Prostate gland (tissue), 2 donors: ENCODE measurements at places on chromosomes 11 and 22. TPM values are rescaled to one million over a fixed set of nuclear protein-coding genes. Genes with fewer than 3 reads are reported as not detected.
A peak's percentile ranks its signal among the peaks of the same experiment; 100 is the strongest.

DNA sequence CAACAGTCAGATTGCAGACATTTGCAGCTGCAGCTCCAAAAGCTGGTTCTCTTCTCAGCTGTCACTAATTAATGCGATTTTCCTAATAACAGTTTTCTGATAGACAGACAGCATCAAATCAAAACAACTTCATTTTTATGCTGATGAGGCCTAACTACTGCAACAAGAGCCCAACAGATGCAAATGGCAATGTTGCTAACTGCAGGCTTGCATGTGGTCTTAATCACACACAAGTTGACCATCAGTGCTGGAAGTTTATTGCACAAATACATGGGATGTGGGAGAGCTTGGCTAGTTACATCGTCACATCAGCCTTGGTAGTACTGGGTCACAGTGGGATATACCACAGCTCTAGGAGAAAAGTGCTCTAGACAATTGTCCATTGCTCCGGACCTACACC is 99.2 kb downstream of the SPON1 start:
- H3K27ac ChIP-seq: no peak overlapping the region
- no peaks in the 10 kb centered on the region for H3K27me3 ChIP-seq
- H3K36me3 ChIP-seq: no peaks in the 10 kb centered on the region
- no peaks in the 10 kb centered on the region for H3K4me1 ChIP-seq

TRPM5 gene
- 0.68 TPM for total RNA-seq

- H3K27me3 ChIP-seq: no peaks in the 10 kb centered on the region
- no peak overlapping the region for H3K4me3 ChIP-seq
- no peak for DNase-seq
Measured at GRCh38 chr11:8097926-8098325, 16.9 kb downstream of the TUB start.

TREH gene
- 2.4 TPM for total RNA-seq

DNA sequence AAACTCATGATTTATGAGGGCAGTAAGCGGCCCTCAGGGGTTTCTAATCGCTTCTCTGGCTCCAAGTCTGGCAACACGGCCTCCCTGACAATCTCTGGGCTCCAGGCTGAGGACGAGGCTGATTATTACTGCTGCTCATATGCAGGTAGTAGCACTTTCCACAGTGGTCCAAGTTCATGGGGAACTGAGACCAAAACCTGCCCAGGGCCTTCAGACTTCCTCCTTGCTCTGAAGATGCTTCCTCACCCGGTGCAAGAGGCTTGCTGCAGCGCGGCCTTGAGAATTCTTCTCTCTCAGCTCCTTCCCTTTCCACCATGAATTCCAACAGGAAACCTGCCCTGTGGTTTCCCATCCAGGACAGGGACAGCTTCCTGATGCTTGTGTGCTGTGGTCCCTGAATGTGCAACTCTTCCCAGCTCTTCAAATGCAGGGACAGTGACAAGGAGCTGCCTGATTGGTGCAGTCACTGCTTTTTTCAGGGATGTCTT is 53.9 kb downstream of the GGTLC2 start:
- no peak overlapping the region for H3K4me3 ChIP-seq
- H3K27ac ChIP-seq: no peak overlapping the region
- no peaks in the 10 kb centered on the region for H3K36me3 ChIP-seq
- H3K27me3 ChIP-seq: no peaks in the 10 kb centered on the region

DNA sequence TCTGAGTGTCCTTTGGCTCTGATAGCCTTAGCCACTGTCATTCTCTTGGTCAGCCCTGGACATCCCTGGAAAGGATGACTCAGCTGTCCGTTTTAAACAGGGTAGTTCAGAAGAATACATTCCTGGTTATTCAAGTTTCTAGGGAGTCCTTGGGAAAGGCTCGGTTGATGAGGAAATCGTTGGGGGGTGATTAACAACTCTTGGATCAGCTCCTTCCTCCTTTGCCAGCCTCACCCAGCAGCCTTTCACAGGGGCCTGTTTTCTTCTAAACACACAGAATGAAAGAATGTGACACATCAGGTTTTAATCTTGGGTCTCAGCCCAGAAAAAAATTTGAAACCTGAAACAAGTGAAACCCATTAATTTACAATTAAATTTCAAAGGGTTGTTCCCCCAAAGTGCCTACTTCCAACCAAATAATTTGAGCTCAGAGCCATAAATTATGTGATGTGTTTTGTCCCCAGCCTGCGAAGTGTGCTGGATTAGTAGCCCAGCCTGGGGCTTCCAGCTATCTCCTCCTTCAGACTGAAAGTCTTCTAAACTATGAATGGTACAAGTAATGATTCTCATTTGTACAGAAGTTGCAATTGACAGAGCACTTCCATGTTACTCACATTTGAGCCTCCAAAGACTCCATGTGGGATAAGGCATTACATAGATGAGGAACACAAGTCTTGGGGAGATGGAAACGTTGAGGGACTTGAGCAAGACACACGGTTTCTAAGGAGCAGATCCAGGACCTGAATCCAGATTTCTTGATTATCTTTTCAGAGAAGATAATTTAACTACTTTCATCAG is 19.3 kb upstream of the MRGPRX2 start:
- H3K27ac ChIP-seq: no peak overlapping the region
- H3K36me3 ChIP-seq: no peaks in the 10 kb centered on the region
- H3K4me1 ChIP-seq: no peaks in the 10 kb centered on the region

LUZP2 gene
- total RNA-seq: 4.1 TPM

- H3K4me1 ChIP-seq: no peaks in the 10 kb centered on the region
- H3K27ac ChIP-seq: peak overlapping the region; percentile 23
- no peaks in the 10 kb centered on the region for H3K36me3 ChIP-seq
- no peak overlapping the region for H3K4me3 ChIP-seq
- no peak for DNase-seq
Measured at GRCh38 chr11:8671193-8671612, 11.3 kb downstream of the TRIM66 start.

NEU3 gene
- total RNA-seq: 26.2 TPM

DNA sequence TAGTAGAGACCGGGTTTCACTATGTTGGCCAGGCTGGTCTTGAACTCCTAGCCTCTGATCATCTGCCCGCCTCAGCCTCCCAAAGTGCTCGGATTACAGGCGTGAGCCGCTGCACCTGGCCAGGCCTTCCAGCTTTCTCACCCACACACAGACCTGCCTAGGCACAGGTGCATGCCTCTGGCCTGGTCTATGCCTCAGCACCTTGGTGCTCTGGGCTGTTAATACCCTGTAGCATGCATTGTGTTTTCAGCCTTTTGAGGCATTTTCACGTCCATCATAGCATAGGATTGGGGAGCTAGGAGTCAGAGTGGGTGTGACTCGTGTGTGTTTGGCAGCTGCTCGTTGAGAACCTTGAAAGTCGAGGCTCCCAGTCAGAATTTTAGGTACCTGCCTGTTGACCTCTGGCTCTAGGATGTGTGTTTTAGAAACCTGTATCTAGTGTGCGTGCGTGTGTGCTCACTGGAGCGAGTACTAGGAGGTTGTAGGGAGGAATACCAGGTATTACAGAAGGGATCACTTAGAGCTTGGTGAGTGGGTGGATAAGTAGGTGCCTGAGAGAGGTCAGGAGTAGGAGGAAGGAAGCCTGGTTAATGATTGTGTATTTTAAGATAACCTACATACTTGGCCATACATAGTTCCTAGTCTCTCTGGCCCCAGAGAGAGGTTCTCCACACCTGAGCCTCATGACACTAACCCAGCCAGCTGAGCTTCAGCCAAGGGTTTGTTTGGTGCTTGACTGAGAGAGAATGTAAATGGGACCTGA is 20.0 kb downstream of the CRKL start:
- no peak for DNase-seq
- no peaks in the 10 kb centered on the region for H3K27me3 ChIP-seq
- no peaks in the 10 kb centered on the region for H3K36me3 ChIP-seq
- H3K27ac ChIP-seq: no peak overlapping the region
- H3K4me3 ChIP-seq: no peak overlapping the region

- no peaks in the 10 kb centered on the region for H3K4me1 ChIP-seq
- H3K27me3 ChIP-seq: no peaks in the 10 kb centered on the region
- H3K36me3 ChIP-seq: no peaks in the 10 kb centered on the region
- no peak overlapping the region for H3K27ac ChIP-seq
Measured at GRCh38 chr11:130269326-130269943, 45.3 kb downstream of the ZBTB44 start.

DNA sequence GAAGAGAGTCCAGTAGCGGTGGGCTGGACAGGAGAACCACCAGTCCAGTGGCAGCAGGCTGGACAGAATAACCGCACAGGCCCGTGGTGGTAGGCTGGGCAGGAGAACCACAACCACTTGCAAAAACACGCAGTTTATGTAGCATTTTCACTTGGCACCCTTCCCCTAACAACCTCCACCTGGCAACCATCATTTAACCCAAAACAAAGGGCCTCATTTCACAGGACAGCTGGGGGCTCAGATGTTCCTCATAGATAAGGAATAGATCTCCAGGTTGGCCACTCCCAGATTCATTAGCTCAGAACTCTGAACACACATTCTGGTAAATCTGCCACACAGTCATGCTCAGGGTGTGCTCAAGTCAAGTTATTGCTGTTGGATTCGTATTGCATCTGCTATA is 41.2 kb downstream of the SYTL2 start:
- H3K4me3 ChIP-seq: no peak overlapping the region
- no peaks in the 10 kb centered on the region for H3K27me3 ChIP-seq
- H3K4me1 ChIP-seq: no peaks in the 10 kb centered on the region

DNA sequence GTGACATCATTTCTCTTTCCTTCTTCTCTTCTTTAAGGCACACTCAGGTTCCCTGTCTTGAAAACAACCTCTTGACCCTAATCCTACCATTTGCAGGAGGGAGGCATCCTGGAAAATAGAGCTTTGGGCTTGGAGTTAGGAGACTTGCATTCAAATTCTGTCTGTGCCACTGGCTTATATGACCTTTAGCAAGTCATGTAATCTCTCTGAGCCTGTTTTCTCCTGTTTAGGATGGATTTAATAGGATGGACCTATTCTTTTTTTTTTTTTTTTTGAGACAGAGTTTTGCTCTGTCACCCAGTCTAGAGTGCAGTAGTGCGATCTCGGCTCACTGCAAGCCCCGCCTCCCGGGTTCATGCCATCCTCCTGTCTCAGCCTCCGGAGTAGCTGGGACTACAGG is 25.1 kb upstream of the CCDC134 start:
- no peak overlapping the region for H3K27ac ChIP-seq
- H3K4me1 ChIP-seq: no peaks in the 10 kb centered on the region
- no peaks in the 10 kb centered on the region for H3K27me3 ChIP-seq
- no peaks in the 10 kb centered on the region for H3K36me3 ChIP-seq
- no peak for DNase-seq
- no peak overlapping the region for H3K4me3 ChIP-seq

DNA sequence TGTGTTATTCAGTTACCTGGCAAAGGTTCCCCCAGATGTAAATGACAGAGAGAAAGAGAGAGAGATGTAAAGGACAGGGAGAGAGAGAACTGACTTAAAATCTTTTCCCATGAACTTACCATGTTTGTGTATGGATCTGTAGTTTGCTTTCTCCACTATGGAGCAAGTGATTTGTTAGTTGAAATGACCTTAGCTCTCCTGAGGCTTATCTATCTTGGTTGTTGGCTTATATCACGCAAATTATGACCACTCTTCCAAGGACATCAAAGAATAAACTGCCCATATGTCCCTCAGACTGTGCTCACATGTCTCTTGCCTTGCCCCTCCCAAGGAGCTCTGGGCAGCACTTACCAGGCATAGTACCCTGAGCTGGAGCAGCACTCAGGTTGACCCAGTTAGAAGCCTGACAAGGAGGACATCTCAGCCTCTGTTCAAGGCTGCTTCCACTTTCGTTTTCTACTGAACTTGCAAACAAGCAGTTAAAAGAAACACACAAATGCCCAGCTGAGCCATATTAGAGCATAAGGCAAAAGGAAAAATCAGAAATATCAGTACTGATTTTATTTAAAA is 95.3 kb upstream of the RCN1 start:
- H3K4me1 ChIP-seq: no peaks in the 10 kb centered on the region
- H3K36me3 ChIP-seq: no peaks in the 10 kb centered on the region
- H3K27me3 ChIP-seq: no peaks in the 10 kb centered on the region
- no peak for DNase-seq
- H3K27ac ChIP-seq: no peak overlapping the region
- no peak overlapping the region for H3K4me3 ChIP-seq

MYO7A gene
- total RNA-seq: 3.1 TPM

OR9Q2 gene
- total RNA-seq: not detected

DNA sequence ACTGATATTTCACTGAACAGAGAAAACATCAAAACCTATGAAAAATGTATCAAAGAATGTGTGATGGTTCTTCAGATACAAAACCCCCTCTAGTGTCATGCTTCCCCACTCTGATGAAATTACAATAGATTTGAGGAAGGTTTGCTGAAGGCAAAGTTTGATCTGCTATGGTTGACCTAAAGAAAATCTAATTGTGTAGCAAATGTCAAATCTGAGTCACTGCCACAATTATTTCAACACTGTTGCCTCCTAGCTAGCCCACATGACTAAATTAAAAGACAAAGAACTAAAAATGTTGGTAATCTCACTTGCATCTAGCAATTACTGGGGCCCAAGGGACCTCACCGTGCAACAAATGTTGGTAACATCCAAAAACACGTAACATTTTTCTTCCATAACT is 728.0 kb downstream of the DLG2 start:
- no peaks in the 10 kb centered on the region for H3K27me3 ChIP-seq
- no peak overlapping the region for H3K4me3 ChIP-seq
- H3K36me3 ChIP-seq: no peaks in the 10 kb centered on the region
- no peaks in the 10 kb centered on the region for H3K4me1 ChIP-seq
- H3K27ac ChIP-seq: no peak overlapping the region

GRCh38 chr11:18479063-18479462 is 23.4 kb downstream of the LDHAL6A start:
- no peak overlapping the region for H3K27ac ChIP-seq
- H3K4me3 ChIP-seq: no peak overlapping the region
- H3K27me3 ChIP-seq: no peaks in the 10 kb centered on the region

DNA sequence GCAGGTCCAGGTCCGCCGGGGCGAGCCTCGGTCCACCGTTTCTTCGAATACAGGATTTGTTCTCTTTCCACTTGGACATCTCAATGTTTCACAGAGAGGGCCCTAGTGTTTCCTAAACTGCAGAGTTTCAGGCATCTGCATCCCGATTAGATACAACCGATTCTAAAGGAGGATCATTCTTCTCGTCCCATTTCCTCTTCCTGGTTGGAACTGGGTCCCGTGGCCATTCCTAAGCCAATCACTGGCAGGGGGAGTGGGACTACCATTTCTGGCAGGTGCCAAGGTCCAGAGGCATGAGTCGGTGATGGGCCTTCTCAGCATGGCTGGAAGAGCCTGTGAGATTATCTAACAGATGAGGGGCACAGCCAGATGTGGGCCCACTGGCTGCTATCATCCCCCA is 68.9 kb downstream of the ELFN2 start:
- no peaks in the 10 kb centered on the region for H3K4me1 ChIP-seq
- no peaks in the 10 kb centered on the region for H3K27me3 ChIP-seq
- H3K27ac ChIP-seq: no peak overlapping the region
- no peak overlapping the region for H3K4me3 ChIP-seq

DDX25 gene
- total RNA-seq: 9.5 TPM

DNA sequence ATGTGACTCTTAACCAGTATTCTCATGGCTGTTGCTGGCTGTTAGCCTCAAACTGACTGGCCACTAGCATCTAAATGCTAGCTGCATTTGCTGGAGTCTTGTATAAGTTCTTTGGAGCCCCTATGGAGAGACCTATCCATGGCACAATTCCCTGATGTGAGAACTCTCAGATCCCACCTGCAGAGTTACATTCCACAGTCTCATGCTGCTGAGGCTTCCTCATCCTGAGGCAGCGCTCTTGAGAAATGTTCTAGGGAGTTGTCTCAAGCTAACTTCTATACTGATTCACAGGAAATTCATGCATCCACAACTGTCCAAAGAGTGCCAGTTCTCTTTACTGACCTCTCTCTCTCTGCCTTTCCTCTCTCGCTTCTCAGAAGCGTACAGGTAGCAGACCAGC is 218.0 kb upstream of the PITPNB start:
- H3K27ac ChIP-seq: no peak overlapping the region
- no peaks in the 10 kb centered on the region for H3K4me1 ChIP-seq
- no peak for DNase-seq
- H3K4me3 ChIP-seq: no peak overlapping the region
- no peaks in the 10 kb centered on the region for H3K36me3 ChIP-seq

- no peaks in the 10 kb centered on the region for H3K36me3 ChIP-seq
- peak; percentile 87 for DNase-seq
- no peak overlapping the region for H3K4me3 ChIP-seq
- no peaks in the 10 kb centered on the region for H3K27me3 ChIP-seq
Measured at GRCh38 chr11:12724301-12725054, 50.3 kb downstream of the TEAD1 start.
